ENCODE measurements at places on chromosomes 3 and 15.
A peak's percentile ranks its signal among the peaks of the same experiment; 100 is the strongest.

GRCh38 chr3:7504886-7505775 is 644.2 kb downstream of the GRM7 start:
- DNase-seq: no peak

DNA sequence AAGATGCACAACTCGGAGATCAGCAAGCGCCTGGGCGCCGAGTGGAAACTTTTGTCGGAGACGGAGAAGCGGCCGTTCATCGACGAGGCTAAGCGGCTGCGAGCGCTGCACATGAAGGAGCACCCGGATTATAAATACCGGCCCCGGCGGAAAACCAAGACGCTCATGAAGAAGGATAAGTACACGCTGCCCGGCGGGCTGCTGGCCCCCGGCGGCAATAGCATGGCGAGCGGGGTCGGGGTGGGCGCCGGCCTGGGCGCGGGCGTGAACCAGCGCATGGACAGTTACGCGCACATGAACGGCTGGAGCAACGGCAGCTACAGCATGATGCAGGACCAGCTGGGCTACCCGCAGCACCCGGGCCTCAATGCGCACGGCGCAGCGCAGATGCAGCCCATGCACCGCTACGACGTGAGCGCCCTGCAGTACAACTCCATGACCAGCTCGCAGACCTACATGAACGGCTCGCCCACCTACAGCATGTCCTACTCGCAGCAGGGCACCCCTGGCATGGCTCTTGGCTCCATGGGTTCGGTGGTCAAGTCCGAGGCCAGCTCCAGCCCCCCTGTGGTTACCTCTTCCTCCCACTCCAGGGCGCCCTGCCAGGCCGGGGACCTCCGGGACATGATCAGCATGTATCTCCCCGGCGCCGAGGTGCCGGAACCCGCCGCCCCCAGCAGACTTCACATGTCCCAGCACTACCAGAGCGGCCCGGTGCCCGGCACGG is 991 bp downstream of the SOX2 start:
- DNase-seq: no peak

DNA sequence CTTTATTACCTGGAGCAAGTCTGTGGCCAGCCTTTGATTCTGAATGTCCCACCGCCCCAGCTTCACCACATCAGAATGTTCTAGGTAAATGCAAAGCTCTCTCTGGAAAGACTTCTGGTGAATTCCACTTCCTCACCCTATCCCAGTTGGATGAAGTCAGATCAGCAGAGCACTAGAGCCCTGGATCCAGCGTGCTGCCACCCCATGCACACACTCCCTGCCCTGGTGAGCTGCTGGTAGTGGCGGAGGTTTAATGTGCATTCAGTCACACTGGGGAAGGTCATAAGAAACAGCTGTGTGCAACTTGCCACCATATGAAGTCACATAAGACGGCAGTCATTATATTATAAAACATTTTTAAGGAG is 16.3 kb upstream of the SLC41A3 start:
- no peak for DNase-seq

DNA sequence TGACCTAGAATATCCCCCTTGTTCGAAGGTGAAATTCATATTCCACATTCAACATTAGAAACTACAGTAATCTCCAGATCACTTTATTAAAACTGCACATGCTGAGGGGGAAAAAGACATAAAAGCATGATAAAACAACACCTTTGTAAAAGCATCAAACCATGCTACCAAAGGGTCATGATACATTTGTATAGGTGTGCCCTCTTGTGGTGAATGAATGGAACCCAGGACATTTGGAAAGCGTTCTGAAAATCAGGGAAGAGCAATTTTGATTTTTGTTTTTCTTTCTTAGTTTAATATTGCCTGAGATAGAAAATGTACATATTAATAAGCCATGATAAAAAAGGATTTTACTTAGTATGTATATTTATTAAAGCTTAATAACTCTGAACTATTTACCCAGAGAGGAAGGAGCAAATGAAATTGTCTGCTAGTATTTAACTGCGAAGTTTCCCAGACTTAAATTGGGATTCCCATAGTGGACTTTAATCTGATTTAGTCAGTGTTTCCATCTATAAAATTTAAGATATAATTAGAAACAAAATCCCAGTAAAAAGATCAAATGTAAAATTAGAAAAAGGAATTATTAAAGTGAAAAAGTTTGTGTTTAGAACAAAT is 105.8 kb upstream of the ARL6 start:
- DNase-seq: peak; percentile 38

DNA sequence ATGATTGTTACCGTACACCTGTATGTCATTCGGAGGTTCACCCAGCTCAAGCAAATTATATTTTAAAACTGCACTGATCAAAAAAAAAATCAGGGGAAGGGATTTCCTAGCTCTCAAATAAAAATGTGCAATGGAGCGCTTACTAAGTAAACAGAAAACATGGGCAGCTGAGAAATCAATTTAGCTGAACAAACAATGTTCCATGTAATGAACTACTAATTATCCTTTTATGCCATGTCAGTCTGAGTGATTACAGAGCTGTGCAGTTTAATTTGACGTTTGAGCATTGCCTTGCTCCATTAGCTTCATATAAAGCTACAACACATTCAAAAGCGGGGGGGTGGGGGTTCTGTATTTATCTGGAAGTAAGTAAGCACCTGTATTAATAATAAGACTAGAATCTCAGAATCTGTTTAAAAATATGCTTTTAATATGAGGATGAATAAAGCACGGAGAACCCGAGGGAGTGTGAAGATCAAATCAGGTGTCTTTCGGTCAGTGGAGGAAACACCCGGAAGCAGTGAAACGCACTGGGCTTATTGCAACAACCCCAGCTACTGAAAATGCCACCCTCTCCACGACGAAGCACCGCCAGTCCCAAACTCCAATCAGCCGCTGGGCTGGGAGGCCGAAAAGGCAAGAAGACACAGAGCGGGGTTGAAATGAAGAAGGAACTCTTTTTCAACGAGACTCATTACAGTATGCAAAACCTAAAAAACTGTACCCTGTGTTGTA is 196.5 kb upstream of the ATP11B start:
- no peak for DNase-seq

- no peak for DNase-seq
Measured at GRCh38 chr3:81245501-81245900, 515.9 kb downstream of the GBE1 start.

DNA sequence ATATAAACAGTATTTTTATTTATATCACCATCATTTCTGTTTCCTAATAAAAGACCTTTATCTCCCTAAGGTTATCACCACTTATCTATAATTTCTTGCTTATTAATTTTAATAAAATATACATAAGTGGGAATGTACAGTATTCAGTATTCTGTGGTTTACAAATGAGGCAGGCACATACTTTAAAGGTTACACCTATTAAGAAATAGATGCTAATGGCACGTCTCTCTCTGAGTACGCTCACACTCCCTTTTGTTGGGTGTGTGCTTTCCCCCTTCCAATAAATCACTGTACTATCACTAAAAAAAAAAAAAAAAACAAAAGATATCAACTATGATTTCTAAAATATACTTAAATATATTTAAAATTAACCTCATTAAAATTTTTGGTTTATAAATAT is 8.9 kb downstream of the OXNAD1 start:
- DNase-seq: no peak

- no peak for DNase-seq
Measured at GRCh38 chr15:25394898-25395297, 43.9 kb downstream of the UBE3A start.

DNA sequence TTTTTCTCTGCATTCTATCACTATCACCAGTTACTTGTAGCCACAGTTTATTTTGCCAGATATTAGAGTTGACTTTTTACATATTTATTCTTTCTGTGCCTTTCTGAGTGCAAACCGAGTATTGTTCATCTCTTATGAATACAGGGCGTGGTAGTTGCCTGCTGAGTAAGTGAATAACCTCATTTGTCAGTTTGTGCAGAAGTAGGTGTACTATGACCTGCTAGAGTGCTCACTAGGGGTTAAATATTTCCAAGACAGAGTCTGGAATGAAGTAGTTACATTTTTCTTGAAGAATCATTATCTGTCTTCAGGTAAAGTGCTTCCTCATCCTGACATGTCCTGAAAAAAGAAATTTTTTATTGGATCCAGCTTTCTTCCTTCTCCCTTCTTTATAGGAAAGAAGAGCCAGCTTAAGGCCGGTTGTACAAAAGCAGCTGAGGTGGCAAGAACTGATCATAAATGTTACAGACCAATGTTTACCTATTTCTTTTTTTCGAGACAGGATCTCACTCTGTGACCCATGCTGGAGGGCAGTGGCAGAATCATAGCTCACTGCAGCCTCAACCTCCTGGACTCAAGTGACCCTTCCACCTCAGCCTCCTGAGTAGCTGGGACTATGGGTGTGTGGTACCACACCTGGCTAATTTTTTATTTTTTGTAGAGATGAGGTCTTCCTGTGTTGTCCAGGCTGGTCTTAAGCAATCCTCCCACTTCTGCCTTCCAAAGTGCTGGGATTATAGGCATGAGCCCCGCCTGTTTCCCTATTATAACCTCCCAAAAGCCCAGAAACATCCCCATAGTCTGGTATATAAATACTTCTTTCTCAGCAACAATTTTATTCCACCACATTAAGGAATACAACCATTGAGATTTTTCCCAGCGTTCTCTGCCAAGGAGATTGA is 182.5 kb downstream of the TPRG1 start:
- DNase-seq: no peak

DNA sequence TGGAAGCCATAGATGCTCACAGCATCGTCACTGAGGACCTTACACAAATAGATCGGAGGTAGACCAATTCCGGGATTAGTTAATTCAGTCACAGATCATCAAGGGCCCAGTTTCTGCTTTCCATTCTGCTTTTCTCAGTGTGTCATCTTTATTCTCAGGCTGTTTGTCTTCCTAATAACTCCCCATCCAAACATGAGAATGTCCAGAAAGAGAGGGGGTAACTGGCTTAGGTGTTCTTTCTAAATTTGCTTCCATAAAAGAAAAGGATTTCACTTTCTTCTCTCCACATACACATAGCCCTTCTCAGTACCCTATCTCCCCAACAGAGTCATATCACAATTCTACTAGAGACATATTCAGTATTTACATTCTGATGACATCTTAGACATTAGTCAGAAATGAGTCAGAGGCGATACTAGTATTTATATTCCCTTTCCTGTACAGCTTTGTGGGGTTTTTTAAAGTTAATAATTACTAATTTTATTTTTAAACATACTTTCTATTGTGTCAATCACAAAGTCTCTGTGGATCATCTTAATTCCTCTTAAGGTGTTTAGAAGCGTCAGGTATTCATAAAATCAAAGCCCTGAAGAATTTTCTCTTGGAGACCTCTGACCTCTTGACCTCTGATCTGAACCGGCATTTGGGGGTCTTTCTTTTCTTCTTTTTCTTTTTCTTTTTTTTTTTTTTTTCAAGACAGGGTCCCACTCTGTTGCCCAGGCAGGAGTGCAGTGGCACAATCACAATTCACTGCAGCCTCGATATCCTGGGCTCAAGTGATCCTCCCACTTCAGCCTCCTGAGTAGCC is 24.3 kb upstream of the IL12A start:
- DNase-seq: no peak

- no peak for DNase-seq
Measured at GRCh38 chr3:26652164-26652563, 29.6 kb downstream of the LRRC3B start.

GRCh38 chr3:38169027-38169317 is 3.6 kb downstream of the OXSR1 start:
- DNase-seq: no peak

- DNase-seq: no peak
Measured at GRCh38 chr3:127446756-127447155, 143.8 kb downstream of the TPRA1 start.

- no peak for DNase-seq
Measured at GRCh38 chr3:56939834-56940233, 120.6 kb upstream of the SPATA12 start.

DNA sequence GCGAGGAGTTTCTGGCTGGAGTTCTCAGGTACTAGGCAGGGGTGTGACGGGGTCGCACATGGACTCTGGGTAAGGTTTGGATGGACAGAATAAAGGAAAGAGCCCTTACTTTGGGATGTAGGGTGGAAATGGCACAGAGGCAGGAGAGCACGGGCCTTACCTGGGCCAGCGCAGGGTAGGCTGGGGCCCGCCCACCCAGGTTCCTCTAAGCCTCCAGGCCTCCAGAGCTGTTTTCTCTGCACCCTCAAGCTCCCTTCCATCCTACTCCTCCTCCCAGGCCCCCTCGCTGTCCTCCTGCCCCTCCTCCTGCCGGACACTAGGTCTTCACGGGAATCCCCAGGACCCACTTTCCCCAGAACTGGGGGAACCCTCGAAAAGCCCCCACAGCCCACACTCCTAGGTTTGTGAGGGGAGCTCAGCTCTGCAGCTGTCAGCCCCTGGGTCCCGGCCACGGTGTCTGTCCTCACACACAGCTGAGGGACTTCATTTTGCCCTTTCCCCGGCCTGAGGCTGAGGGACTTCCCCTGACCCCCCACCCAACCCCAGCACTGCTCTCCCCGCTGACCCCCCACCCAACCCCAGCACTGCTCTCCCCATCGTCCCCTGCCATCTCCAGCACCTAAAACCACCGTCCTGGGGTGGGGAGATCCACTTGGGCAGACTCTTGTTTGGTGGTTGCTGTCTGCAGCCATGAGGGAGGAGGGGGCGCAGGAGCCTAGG is 53.0 kb upstream of the PCSK6 start:
- DNase-seq: no peak

DNA sequence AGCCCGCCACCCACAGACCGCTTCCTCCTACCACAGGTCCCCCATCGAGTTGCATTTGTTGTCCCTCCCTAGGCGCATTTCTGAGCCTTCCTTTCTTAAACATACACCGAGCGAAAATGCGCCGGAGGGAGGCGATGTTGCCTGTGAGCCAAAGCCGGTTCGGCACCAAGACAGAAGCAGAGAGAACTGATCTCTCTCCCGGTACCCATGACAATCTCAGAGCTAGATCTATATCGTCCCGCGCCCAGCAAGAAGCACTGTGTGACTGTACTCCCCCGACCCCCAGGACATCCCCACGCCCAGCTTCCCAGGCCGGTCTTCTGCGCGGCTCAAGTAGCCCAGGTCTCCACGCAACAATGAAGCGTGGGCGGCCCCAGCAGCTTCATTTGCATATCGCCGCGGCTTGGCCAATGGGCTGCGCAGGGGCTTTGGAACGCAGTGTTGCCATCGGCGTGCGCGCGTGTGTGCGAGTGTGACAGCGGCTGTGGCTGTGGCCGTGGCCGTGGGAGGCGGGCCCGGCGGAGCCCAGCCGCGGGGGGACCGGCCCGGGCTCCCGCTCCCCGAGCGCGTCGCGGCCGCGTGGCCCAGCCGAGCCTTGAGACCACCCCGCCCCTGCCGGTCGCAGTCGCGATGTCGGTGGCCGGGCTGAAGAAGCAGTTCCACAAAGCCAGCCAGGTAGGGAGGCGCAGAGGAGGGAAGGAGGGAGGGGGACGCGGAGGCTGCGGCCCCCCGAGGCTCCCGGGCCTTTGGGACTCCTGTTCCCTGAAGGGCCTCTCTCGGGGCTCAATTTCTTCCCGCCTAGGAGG is at the start of gene SH3GL3:
SH3GL3 (plus strand) TSS at position 438 of the 806 bp plus-strand sequence; CDS start at position 631, 193 bp downstream.
- peak; percentile 85 for DNase-seq
